Umbilical cord (tissue), 2 donors: ENCODE measurements at places on chromosomes 12 and 14.
A peak's percentile ranks its signal among the peaks of the same experiment; 100 is the strongest.

DNA sequence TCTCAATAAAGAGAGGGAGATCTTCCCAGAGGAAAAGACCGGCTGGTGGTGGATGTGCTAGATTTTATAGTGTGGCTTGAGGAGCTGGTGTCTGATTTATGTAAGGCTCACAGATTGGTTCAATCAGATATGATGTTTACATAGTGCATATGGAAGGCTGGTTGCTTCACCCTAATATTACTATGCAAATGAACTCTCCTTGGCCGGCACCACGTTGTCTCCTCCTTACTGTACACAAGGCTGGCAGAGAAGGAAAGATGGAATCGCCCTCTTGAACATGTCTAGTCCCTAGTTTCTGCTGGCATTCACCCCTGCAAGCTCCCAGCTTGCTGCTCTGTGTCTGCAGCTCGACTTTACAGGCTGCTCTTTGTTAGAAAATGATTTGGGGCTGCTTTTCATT lies 8.9 kb downstream of the FAM186A start:
- DNase-seq: peak; percentile 10

- DNase-seq: no peak
Measured at GRCh38 chr14:35418093-35418492, 13.5 kb upstream of the NFKBIA start.

DNA sequence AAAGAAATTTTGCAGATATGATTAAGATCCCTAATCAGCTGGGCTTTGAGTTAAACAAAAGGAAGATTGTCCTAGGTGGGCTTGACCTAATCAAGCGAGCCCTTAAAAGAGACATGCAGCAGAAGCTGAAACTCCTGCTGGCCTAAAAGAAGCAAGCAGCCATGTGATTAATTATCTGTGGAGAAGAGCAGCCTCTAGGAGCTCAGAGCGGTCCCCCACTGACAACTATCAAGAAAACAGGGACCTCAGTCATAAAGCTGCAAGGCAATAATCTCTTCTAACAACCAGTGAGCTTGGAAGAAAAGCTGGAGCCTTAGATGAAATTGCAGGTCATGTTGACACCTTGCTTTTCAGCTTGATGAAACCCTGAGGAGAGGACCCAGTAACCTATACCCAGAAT lies 288.9 kb upstream of the CLEC14A start:
- DNase-seq: no peak

DNA sequence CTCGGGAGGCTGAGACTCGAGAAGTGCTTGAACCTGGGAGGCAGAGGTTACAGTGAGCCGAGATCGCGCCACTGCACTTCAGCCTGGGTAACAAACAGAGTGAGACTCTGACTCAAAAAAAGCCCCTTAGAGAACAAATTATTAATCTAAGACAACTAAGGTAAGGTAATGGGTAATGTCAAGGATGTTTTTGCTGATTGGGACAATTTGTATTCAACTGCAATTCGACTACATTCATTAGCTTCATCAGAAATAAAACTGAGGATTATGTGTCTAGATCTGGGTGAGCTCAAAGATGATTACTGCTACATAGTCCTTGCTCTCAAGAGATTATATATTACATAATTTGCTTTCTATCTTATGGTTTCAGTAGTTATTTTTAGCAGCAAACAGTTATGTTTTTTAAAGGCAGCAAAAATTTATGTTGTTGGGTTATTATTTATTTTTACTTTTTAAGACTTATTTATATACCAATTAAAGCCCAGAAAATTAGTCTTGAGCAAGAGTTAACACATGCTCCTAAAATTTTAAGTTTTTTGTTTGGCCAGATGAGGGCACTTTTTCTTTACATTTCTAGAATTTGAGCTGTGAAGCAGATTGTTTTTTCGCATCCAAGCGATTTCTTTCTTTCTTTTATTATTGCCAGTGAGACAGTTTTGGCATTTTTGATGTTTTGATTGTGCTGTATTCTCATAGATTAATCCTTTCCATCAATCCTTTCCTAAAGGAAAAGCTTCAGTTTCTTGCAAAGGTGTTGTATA lies 52.3 kb downstream of the PLEKHA5 start:
- peak; percentile 19 for DNase-seq

- DNase-seq: no peak
Measured at GRCh38 chr14:65650826-65651225, 238.3 kb downstream of the FUT8 start.

DNA sequence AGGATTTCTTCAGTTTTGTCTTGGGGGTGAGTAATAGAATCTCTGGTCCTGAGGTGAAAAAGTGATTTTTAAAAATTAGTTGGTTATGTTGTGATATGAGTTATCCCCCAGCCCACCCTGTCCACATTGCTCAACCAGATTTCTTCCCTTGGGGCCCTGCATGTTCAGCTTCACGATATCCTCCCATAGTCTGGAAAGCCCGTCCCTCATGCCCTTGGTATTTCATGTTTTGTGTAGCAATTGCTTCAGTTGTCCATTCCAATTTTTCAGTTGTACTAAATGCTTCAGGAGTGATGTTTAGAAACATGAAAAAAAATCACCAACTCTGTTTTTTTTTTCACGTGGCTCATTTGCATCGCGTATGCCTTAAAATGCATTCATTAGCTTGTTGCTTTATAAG lies 17.5 kb upstream of the BICD1 start:
- no peak for DNase-seq

GRCh38 chr14:103546652-103547454 lies 15.6 kb downstream of the BAG5 start:
- peak; percentile 58 for DNase-seq

- peak; percentile 91 for DNase-seq
Measured at GRCh38 chr14:44620121-44621019, 113.3 kb upstream of the FSCB start.

DNA sequence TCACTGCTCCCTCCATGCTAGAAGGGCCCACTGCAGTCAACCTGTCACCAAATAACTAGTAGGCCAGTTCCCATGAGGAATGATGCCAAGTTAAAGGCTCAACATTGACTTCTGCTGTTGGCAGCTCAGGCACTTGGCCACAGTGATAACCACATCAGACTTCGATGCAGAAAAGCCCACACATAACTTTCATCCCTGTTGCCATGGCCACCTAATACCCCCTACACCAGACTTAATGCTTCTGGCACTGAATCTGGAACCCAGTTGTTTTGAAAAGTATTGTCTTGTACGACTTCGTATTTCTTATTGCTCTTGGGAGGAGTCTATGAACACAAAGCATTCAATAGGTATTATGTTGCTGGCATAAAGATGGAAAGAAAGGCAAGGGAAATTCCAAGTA lies 44.3 kb upstream of the HELB start:
- DNase-seq: no peak

GRCh38 chr12:67716817-67717216 lies 68.3 kb downstream of the DYRK2 start:
- DNase-seq: peak; percentile 42

DNA sequence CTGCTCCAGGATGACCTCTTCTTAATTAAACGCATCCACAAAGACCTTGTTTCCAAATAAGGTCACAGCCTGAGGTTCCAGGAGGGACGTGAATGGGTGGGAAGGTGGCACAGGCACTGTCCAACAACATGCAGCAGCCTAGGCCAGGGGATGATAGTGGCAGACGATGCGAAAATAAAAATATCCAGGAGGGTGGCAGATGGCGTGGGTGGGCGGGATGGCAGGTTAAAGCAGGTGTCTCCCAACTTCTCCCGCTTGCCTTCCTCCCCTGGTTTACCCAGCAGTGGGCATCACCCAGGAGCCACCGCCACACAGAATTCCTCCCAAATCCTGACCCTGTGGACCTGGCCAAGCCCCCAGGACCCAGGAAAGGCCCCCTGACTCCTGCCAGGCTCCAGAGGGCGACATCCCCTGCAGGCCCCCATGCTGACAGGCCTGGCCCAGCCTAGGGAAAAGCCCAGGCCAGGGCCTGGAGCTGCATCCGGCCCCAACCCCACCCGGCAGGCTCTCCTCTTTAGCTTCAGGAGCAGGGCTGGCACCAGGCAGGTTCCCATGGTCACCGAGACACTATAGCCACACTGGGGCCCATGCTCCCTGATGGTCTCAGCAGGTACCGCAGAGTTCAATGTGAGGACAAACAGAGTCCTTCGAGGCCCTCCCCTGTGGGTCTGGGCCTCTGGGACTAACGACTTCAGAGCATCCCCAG lies 9.7 kb downstream of the NCOR2 start:
- no peak for DNase-seq

GRCh38 chr12:15496738-15497137 lies 174.4 kb downstream of the PTPRO start:
- DNase-seq: no peak

- no peak for DNase-seq
Measured at GRCh38 chr14:51652168-51653078, 713 bp downstream of the FRMD6 start.

DNA sequence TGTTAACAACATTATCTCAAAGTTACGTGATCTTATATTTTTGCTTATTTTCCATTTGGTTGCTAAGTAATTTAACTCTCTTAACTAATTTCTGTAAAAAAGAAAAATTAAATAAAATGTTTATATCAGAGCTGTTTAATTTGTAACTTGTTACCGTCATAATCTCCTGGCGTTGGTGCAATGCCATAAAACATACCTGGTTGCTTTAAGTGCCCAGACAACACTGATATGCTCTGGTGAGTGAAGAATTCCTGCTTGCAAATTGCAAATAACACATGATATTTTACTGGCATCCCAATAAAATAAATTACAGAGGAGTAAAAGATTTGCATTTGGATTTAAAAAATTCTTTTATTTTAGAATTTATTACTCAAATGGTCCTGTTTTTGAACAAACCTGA lies 640.1 kb upstream of the MIS18BP1 start:
- DNase-seq: no peak

DNA sequence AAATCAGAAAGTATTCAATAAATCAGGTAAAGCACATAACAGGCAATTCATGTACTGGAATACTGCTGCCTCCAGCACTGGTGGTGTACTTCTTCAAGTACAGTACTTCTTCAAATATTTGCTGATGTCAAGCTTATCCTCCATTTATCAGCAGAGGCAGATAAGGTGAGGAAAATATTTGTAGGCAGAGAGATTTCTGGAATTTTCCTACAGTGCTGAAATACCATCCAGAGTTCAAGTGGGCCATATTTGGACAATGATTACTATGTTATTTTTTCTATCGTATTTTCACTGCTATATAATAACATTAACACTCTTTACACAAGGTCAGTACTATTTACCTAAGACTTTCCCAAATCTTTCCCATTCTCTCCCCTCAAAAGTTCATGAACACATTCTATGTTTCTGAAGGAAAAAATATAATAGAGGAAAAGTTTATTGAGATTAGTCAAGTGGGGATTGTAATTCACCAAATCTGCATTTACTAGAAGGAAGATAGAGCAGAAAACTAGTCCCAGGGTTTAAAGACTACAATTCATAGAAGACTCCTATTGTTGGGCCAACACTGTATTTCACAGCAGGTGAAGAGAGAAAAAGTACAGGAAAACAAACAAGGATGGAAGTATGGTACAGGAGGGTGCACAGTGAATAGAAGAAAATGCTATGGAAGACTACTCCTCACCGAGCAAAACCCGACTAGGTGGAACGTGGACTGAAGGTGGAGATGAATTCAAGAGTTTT lies 141.1 kb downstream of the PAWR start:
- peak; percentile 59 for DNase-seq

GRCh38 chr12:57898308-57898970 lies 42.9 kb upstream of the ATP23 start:
- DNase-seq: peak; percentile 11

DNA sequence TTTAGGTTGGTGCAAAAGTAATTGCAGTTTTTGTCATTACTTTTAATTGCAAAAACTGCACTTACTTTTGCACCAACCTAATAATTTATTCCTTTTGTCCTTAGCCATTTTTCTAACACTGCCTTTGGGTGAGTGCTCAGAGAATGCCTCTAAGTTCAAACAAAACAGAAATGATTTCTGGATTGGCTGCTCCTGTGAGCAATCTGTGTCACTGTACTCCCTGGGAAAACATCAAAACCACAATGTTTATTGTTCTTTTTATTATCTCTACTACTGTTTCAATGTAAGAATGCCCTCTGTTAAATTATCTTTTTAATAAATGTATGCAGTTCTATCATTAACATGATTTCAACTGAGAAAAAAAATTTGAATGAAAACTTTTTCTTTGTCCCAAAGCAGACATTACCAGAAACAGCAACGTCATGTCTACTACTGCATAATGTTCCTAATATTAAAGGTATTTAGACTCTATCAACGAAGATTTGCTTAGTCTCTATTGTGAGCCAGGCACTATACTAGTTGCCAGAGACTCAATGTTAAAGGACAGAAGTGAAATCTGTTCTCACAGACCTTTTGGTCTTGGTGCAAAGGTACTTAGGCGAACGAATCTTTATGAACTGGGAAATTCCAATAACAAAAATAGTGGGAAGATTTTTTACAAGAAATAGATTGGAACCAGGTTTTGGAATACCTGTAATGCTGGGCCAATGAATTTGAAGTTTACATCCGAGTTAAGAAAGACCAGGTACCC lies 6.2 kb downstream of the SLC41A2 start:
- no peak for DNase-seq

- DNase-seq: peak; percentile 55
Measured at GRCh38 chr14:51386983-51387735, 147.1 kb downstream of the TMX1 start.

GRCh38 chr12:11837216-11837934 lies 187.9 kb downstream of the ETV6 start:
- DNase-seq: no peak

GRCh38 chr14:100857923-100858837 lies 32.3 kb downstream of the MEG3 start:
- DNase-seq: no peak

- DNase-seq: no peak
Measured at GRCh38 chr12:51131745-51132521, 41.0 kb downstream of the TFCP2 start.

DNA sequence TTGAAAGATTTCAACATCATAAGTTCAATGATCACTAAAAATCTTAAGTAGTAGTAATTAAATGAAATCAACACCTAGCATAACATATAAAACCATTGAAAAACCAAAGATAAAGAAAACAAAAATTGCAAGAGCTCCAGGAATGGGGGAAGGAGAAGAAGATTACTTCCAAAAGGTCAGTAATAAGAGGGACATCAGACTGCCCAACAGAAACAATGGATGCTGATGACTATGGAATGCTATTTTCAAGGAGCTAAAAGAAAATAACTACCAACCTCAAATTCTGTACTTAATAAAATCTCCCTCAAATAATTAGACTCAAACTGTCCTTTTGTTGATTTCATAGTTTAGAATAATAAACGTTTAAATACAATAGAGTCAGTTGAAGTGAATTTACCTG lies 314.5 kb upstream of the LMO3 start:
- no peak for DNase-seq

DNA sequence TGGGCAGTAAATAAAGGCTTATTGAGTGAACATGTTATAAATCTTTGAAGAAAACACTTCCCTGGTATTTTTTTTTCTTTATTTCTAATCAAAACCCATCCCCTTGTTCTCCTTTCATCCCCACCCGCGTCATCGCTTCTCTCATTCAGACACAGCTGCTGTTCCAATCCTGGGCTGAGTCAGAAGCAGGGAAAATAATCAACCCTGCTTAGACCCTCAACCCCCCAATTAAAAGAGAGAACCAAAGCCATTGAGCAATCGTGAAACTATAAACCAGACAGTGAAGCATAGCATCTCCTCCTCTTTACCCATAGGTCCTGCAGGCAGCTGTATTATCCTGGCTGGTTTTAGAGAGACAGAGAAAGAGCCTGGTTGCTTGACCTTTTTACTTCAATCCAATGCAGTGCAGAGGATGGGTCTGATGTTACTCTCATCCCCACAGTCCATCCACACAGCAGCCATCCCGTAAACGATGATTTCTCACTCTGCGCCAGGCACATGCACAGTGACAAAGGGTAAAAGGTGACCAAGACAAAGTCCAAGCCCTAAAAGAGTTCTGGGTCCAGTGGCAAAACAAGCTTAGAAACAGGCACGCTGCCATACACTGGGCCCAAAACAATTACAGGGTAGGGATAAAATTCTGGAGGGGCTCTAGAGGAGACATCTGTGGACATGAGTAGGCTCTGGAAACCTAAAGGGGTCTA lies 238.3 kb downstream of the GALC start:
- peak; percentile 35 for DNase-seq
